CD4-positive, alpha-beta T cell (primary cell): ENCODE measurements at places on chromosomes 16 and 17.
A peak's percentile ranks its signal among the peaks of the same experiment; 100 is the strongest.

GRCh38 chr17:37801171-37801570 lies 56.3 kb upstream of the HNF1B start:
- no peak for DNase-seq

GRCh38 chr16:59698346-59699020 lies 964.4 kb upstream of the GOT2 start:
- DNase-seq = no peak

GRCh38 chr17:38749223-38750043 lies 1.3 kb upstream of the PCGF2 start:
- DNase-seq = no peak

- no peak for DNase-seq
These were observed 94.7 kb downstream of the SEC14L1 start for GRCh38 chr17:77235370-77235941.

- no peak for DNase-seq
These were observed 15.8 kb downstream of the NOD2 start for GRCh38 chr16:50709061-50709684.

DNA sequence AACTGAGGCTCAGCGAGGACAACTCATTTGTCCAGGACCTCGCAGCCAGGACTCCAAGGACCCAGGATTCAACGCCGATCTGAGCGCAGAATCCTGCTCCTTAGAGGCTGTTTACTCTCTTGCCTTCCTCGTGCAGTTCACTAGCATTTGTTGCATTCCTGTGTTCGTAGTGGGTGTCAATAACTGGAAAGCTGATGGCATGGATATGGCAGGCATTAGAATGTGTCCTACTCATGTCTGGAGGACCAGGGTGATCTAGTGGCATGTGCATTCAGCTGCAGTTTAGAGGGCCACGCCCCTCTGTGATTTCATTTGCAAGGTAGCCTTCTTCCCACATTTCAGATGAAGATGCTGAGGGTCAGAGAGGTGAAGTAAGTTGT lies 510 bp downstream of the CRISPLD2 start:
- no peak for DNase-seq

DNA sequence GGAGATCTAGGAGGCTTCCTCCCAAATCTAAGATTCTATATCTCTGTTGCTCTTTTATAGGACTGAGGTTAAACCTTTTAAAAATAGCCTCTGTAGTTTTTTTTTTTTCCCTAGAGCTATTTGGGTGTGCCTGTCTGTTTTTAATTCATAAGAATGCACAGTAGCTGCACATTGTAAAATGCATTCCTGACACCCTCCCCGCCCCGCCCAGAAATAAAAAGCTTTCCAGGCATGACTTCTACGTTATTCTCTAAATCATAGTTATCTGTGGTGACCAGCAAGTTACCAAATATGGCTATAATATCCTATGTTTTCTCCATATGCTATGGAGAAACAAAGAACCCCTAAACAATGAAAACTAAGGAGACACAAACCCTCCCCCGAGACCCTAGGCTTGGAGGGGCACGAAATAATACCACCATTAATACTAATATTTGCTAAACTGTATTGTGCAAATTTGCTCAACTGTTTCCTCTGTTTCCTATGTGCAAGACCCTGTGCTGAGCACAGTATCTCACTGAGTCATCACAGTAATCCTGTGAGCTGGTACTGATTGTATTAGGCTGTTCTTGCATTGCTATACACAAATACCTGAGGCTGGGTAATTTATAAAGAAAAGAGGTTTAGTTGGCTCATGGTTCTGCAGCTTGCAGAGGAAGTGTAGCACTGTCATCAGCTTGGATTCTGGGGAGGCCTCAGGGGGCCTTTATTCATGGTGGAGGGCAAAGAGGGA lies 388.3 kb downstream of the CA10 start:
- DNase-seq = no peak

- DNase-seq = no peak
These were observed 669.1 kb upstream of the SALL1 start for GRCh38 chr16:51820176-51820575.

- DNase-seq = no peak
These were observed 88.5 kb downstream of the MRC2 start for GRCh38 chr17:62715882-62716390.

DNA sequence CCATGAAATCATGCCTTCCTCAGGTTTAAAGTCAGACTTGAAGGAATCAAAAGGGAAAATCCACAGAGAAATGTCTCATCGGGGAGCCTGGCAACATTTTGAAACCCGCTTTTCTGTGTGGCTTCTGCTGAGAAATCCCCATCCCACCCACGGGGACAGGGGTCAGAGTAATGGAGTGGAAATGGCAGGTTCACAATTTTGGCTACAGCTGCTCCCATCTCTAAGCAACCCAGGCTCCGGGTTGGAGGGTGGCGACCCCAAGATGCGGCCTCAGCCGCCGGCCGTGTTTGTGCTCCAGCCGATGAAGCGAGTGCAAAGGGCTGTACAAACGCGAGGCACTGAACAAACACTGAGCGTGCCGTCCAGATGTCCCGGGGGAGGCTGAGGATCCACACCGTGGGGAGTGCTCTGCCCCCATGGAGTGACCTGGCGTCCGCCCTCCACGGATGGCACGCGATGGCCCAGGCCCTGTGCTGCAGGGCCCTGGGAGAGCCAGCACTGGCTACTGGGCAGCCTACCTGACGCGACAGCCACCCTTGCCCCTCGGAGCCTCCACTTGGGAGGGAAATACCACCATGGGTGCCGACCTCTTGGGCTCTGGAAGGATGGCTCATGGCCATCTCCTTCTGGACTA lies 22.2 kb downstream of the SLC43A2 start:
- no peak for DNase-seq

GRCh38 chr17:71247441-71248015 lies 873.3 kb upstream of the SOX9 start:
- no peak for DNase-seq

GRCh38 chr17:55965051-55965450 lies 188.2 kb upstream of the ANKFN1 start:
- DNase-seq = no peak

GRCh38 chr17:68179236-68179925 lies 68.5 kb upstream of the AMZ2 start:
- DNase-seq = no peak

GRCh38 chr16:30996324-30996984 lies 11.4 kb downstream of the HSD3B7 start:
- DNase-seq = no peak

DNA sequence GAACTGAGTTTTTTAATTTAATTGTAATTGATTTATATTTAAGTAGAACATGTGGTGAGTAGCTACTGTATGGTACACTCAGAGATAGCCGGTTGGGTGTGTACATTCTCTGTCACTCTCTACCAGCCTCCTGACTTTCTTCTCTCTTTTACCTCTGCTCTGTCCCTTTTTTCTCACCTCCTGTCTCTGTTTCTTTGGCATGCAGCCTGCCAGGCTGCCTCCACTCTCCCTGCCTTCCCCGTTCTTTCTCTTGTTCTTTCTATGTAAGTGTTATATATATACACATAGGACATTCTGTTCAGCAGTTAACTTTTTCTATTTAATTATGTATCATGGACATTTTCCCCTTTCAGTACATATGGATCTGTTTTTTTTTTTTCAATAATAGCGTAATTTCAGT lies 50.8 kb downstream of the MRTFB start:
- no peak for DNase-seq

DNA sequence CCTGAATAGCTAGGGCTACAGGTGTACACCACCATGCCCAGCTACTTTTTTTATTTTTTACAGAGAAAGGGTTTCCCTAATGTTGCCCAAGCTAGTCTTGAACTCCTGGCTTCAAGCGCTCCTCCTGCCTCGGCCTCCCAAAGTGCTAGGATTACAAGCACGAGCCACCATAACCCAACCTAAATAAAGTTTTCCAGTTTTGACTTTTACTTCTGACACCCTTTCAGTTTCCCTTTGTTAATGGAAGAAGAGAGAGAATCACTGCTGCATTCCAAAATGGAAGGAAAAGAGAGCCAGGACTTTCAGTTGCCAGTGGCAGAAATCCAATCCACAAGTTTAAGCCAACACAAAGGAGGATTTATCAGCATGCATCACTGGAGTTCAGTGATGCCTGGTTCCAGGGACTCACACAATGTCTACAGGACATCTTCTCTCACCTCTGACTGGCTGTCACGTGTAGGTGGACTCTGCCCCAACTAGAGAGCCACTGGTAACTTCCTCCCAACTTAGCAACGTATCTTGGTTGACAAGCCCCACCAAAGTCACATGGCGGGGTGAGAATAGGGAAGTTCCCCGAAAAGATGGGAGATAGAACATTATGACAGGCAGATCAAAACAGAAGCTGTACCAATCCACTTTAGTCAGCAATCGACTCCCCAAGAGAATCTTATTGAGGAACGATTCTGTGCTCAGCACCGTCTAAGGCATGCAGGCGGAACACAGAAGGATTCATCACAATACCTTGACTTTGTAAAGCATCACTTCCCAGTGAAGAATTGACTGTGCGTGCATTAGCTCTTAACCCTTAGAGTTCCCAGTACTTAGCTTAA lies 46.5 kb downstream of the GAS7 start:
- DNase-seq = no peak

DNA sequence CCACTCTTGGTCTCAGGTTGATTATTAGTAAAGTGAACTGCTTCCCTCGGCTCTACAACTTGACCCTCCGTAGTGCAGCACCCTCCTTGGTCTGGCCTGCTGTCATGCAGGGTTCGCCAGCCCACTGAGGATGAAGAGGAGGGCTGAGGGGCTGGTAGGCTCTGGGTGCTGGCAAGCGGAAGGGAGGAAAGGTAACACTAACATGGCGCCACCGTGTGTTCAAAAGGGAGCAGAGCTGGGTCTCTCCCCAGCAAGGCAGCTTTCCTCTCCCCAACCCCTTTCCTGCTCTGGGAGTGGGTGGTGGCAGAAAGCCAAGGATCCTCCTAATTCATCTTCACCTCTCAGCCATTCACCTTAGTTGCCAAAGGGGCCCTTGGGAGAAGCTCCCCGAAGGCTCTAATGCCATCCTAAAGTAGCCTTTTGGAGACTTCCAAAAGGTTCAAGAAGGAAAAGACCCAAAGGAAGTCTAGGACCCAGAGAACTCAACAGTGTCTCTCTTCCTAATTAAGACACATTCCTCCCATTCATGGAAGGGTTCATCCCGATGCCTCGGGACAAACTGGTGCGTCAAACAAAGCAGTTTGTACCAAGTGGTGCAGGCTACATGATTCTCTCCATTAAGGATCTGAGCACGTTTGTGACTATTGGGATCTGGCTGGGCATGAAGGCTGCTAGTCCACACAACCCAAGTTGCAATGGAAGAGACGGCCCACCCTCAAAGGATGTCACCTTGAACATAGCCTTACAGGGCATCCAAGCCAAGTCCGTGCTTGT lies 90.8 kb upstream of the TOB1 start:
- peak; percentile 60 for DNase-seq

DNA sequence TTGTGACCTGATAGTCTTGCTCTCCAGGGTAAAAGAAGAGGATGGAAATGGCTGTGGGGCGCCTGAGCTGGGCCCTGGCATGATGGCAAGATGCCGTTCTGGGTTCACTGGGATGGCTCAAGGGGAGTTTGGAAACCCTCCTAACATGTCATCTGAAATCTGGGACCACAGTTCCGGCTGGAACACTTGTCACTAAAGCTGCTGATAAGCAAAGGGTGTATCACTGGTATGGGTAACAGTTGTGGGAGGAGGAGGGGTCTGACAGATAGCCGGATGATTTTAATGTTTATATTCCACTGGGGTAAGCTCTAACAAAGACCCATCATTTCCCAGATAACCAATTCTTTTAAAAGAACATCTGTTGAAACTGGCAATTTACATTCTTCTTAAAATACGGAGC lies 390.2 kb downstream of the WWOX start:
- no peak for DNase-seq

GRCh38 chr16:30063893-30064728 lies 1.4 kb upstream of the ALDOA start:
- peak; percentile 64 for DNase-seq

DNA sequence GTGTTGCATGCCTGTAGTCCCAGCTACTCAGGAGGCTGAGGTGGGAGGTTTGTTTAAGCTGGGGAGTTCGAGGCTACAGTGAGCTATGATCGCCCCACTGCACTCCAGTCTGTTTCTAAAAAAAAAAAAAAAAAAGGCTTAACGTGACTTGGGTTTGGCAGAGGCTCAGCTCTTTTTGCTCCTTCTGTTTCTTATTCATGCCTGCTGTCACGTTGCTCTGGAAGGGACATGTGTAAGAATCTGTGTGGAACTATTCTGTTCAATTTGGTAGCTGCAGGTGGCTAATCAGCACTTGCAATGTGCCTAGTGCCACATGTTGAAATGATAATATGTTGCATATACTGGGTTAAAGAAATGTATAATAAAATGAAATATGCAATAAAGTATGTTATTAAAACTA lies 20.9 kb upstream of the SYT17 start:
- no peak for DNase-seq

DNA sequence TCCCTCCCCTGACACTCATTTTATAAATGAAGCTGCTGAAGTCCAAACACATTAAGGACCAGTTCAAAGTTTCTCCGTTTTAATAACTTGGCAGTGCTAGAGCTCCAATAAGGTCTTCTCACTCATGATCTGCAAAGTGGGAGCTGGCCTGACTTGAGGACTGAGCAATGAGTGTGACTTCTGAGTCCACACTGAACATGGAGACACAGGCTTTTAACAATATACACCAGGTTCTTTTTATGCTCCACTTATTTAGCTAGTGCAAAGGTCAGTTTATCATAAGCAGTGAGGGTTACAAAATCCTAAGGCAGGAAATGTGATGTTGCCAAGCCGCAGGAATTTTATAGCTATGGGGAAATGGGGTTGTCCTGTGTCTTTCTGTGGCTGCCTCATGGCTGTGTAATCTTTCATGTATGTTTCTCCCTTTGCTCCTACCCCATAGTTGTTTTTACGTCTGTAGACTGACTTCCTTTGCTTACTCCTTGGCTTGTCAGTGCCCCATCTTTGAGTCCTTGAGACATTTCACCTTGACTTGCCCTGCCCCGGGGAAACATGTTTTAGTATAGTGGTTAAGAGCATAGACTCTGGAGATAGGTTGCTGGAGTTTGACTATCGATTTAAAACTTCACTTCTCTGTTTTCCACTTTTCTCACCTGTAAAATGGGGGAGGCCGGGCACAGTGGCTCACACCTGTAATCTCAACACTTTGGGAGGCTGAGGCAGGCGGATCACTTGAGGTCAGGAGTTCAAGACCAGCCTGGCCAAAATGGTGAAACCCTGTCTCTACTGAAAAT lies 12.2 kb upstream of the MMD start:
- no peak for DNase-seq

DNA sequence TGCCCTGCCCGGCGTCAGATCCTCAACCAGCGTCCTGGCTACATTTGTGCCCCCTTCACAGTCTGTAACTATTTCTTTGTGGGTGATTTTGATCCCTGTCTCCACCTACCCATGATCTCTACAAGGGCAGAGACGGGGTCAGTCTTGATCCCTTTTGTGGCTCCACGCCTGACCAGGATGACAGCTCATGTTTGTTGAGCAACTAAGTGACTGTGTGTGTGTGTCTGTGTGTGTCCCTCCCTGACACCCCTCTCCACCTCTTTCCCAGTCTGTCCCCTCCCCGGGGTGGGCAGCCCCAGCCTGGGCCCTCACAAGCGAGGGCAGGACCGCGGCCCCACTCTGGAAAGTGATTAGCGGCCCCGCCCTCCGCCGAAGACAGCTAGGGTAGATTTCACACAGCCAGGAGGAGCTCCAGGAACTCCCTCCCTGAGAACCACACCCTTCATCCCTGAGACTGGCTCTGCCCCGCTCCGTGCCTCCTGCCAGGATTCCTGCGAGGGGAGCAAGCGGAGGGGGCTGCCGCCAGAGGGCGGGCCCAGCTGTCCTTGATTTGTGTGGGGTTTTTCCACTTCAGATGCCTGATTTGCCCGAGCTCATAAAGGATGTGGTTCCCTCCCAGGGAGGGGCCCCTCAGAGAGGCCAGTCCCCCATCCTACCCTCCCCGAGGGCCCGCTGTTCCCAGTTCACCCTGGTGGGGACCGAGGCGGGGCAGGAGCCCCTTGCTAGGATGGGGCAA lies 5.3 kb upstream of the HS3ST6 start:
- DNase-seq = no peak

GRCh38 chr16:55690841-55691240 lies 35.1 kb downstream of the SLC6A2 start:
- DNase-seq = no peak
